IMR-90 (cell line): ENCODE measurements at places on chromosomes 11 and 22.
A peak's percentile ranks its signal among the peaks of the same experiment; 100 is the strongest.

DNA sequence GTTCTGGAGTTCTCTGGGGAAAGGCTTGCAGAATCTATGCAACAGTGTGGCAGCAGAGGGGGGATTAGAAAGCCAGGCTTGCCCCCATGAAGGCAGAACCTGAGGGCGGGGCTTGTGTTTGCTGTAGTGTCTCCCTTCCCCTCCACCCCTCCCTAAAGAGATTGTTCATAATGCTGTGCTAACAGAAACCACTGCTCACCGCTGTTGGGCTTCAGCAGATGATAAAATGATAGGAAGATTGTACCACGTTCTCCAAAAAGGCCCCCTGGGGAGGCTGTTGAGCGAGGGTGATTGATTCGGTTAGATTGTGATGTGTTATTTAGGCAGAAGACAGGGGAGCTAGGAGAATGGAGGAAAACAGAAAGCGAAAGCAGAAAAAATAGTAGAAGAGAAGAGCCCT, 215.2 kb upstream of the NCAM1 start:
- H3K27ac ChIP-seq, result no peak overlapping the region
- DNase-seq, result no peak
- no peaks in the 10 kb centered on the region for H3K27me3 ChIP-seq
- H3K36me3 ChIP-seq, result no peaks in the 10 kb centered on the region

GRCh38 chr11:126111458-126112116, 48.9 kb upstream of the CDON start:
- H3K27ac ChIP-seq, result no peak overlapping the region
- DNase-seq, result no peak
- peaks cover 19% of the 10 kb centered on the region for H3K27me3 ChIP-seq

DNA sequence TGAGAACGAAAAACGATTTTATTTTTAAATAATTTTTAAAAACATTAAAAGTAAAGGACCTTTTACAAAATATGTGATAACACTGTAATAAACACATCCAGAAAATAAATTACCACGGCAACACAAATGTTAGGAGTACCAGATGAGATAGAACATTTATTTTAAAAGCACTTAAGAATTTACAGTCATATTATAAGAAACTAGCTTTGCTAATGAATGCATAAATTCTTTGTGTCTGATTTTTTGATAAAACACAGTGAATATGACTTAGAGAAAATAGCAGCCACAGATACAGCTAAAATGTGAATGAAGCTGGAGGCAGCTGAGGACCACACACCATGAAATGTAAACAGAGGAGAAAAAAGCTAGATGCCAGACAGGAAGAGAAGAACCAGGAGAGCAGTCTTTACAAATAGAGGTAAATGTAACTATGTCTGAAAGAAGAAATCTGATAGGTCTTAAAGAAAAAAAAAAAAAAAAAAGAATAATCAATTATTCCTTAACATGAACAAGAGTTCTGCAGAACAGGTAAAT, 14.6 kb downstream of the CCDC34 start:
- no peak overlapping the region for H3K27ac ChIP-seq
- no peak overlapping the region for H3K4me3 ChIP-seq
- H3K4me1 ChIP-seq, result no peaks in the 10 kb centered on the region
- no peak for DNase-seq
- no peaks in the 10 kb centered on the region for H3K27me3 ChIP-seq

GRCh38 chr11:120215634-120216033, 4.8 kb downstream of the OAF start:
- peaks cover 30% of the 10 kb centered on the region for H3K4me1 ChIP-seq
- H3K4me3 ChIP-seq, result no peak overlapping the region
- no peaks in the 10 kb centered on the region for H3K27me3 ChIP-seq
- no peak overlapping the region for H3K27ac ChIP-seq
- peak; percentile 74 for DNase-seq
- H3K36me3 ChIP-seq, result no peaks in the 10 kb centered on the region

DNA sequence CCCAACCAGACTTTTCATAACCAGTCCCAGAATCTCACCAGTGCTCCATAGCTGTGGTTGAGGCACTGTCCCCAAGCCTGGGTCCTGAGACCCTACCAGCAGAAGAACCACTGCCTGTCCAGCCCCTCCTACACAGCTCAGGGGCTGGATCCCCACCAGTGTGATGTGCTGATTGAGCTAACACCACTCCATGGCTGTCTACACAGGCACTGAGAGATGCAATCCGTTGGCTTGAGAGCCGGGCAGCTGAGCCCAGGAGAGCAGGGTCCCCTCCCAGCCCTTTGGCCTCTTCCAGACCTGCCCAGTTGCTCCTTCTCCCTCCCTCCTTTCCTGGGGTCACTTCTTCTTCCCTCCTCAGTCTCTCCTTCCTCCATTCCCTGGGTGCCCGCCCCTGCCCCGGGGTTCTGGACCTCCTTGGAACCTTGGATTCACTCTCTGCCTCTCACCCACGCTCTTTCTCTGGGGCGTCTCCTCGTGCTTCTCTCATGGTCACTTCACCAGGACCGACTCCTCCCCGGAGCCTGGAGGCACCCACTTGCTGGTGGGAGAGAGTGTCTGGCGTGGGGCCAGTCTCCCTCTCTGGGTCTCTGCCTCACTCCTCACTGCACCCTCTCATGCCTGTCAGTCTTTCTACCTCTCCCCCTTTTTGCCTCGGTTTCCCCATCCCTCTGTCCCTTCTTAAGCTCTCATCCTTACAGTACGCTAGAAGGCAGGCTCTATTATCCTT, 706 bp upstream of the SCYL1 start:
- H3K4me3 ChIP-seq, result peak overlapping the region; percentile 43; the same call in 1 of the 2 replicates
- DNase-seq, result no peak
- H3K4me1 ChIP-seq, result peaks cover 12% of the 10 kb centered on the region
- peaks cover 22% of the 10 kb centered on the region for H3K36me3 ChIP-seq
- peak overlapping the region; percentile 34 for H3K27ac ChIP-seq

- no peak overlapping the region for H3K4me3 ChIP-seq
- peaks cover 37% of the 10 kb centered on the region for H3K27me3 ChIP-seq
- H3K36me3 ChIP-seq, result no peaks in the 10 kb centered on the region
- H3K4me1 ChIP-seq, result no peaks in the 10 kb centered on the region
- DNase-seq, result no peak
These were observed 35.4 kb downstream of the NFAM1 start for GRCh38 chr22:42396621-42397331.

- no peak overlapping the region for H3K27ac ChIP-seq
- DNase-seq, result no peak
- H3K36me3 ChIP-seq, result no peaks in the 10 kb centered on the region
These were observed 104.4 kb downstream of the NAT10 start for GRCh38 chr11:34209809-34210208.

DNA sequence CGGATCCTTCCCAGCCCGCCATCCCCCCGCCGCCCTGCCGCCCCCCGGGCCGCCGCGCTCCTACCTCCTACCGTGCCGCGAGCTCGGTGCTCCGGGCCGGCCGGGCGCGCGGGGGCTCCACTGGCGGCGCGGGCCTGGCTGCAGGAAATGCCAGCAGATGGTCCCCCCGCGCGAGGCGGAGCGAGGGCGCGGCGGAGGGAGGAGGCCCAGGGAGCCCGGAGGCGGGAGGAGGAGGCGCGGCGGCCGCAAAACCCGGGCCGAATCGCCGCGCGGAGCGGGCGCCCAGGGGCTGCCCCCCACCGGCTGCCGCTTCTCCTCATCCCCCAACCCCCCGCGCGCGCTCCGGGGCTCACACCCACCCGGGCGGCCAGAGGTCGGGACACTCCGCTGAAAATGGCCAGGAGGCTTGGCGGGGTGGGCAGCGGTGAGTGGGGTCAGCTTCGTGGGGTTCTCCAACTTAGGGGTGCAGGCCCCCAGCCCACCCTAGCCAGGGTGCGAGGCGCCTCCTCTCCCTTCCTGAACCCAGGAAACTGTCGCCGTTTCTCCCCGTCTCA, at the start of gene OSBPL5:
OSBPL5 (minus strand) TSS at position 159 of the 554 bp plus-strand sequence. CDS start 36,162 bp downstream, outside the sequence.
- no peaks in the 10 kb centered on the region for H3K36me3 ChIP-seq
- H3K27ac ChIP-seq, result peak within 1 kb of the TSS; percentile 66
- no peaks in the 10 kb centered on the region for H3K27me3 ChIP-seq
- H3K4me3 ChIP-seq, result peak within 1 kb of the TSS; percentile 64
- H3K4me1 ChIP-seq, result peaks cover 42% of the 10 kb centered on the region

- peaks cover 2% of the 10 kb centered on the region; the same call in 1 of the 2 replicates for H3K27me3 ChIP-seq
- no peak overlapping the region for H3K27ac ChIP-seq
- no peaks in the 10 kb centered on the region for H3K36me3 ChIP-seq
These were observed 9.2 kb upstream of the CHST1 start for GRCh38 chr11:45674481-45675190.

GRCh38 chr11:70695086-70695960, 297.0 kb downstream of the CTTN start:
- no peaks in the 10 kb centered on the region for H3K27me3 ChIP-seq
- H3K36me3 ChIP-seq, result no peaks in the 10 kb centered on the region
- H3K27ac ChIP-seq, result no peak overlapping the region
- H3K4me1 ChIP-seq, result peaks cover 9% of the 10 kb centered on the region; the same call in 1 of the 2 replicates
- H3K4me3 ChIP-seq, result no peak overlapping the region

DNA sequence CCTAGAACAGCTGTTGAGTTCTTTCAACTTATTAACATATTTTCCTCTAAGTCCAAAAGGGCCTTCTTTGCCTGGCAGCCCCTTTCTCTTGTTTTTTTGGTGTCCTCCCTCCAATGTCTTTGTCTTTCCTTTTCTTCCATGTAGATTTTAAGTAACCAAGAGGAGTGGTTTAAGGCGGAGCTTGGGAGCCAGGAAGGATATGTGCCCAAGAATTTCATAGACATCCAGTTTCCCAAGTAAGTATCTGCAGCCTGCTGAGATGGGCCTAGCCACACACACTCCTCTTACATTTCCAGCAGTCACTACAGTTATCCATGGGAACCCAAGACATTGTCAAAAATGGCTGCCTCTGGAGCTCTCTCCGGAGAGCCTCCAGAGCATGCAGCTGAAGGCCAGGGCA, 4.5 kb upstream of the TMA7B start:
- no peaks in the 10 kb centered on the region for H3K36me3 ChIP-seq
- H3K4me3 ChIP-seq, result no peak overlapping the region
- peaks cover 11% of the 10 kb centered on the region for H3K27me3 ChIP-seq
- H3K27ac ChIP-seq, result no peak overlapping the region
- no peak for DNase-seq

GRCh38 chr22:17656870-17657395, 18.4 kb downstream of the BCL2L13 start:
- peaks cover 31% of the 10 kb centered on the region for H3K36me3 ChIP-seq
- no peak overlapping the region for H3K27ac ChIP-seq
- no peak for DNase-seq
- H3K4me3 ChIP-seq, result no peak overlapping the region
- H3K27me3 ChIP-seq, result no peaks in the 10 kb centered on the region
- no peaks in the 10 kb centered on the region for H3K4me1 ChIP-seq

DNA sequence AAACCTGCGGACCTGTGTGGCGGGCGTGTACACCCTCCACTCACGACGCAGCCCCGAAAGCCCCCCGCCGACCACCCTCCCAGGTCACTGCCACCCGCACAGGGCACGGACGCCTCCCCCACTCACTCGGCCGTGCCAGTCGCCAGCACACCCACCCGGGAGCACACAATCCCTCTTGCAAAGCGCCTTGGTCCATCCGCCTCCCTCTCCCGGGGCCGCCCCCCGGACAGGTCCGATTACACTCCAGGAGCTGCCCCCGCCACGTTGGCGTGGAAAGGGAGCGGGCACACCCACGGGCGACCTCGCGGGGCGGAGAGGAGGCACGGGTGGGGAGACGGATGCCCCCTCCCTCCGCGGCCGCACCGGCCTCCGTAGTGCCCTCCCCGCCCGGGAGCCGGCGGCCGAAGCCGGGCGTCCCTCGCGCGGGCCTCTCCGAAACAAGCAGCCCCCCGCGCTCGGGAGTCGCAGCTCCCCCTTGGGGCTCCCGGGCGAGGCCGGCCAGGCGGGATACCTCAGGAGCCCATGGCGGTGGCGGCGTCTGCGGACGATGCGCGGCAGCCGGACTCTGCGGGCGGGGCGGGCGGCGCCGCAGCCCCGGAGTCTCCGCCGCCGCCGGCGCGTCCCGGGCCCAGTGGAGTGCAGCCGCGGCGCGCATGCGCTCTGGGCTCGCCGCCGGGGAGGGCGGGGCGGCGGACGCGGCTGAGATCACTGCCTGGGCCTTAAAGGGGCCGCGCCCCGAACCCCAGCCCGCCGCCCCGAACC, at the start of gene TMEM184B:
TMEM184B (minus strand) TSS at position 638 of the 762 bp plus-strand sequence. CDS start 25,049 bp downstream, outside the sequence.
- H3K4me1 ChIP-seq, result peaks cover 19% of the 10 kb centered on the region
- H3K27ac ChIP-seq, result peak within 1 kb of the TSS; percentile 97
- H3K36me3 ChIP-seq, result peaks cover 2% of the 10 kb centered on the region; the same call in 1 of the 2 replicates
- no peaks in the 10 kb centered on the region for H3K27me3 ChIP-seq
- DNase-seq, result peak; percentile 58
- H3K4me3 ChIP-seq, result peak within 1 kb of the TSS; percentile 96

DNA sequence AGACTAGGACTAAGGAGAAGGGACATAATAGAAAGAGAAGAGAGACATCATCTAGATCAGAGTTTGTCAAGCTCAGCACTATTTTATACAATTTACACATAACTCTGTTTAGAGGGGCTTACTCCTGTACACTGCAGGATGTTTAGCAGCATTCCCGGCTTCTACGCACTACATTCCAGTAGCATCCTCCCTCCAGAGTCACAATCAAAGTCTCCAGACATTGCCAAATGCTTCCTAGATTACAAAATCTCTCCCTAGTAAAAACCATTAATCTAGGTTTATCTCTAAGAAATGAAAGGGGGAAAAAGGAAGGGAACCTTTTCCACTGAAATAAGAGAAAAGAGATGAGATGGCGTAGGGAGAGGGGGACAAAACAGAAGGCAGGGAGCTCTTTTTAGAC, 4.0 kb downstream of the USP28 start:
- H3K27me3 ChIP-seq, result no peaks in the 10 kb centered on the region
- no peak overlapping the region for H3K27ac ChIP-seq
- DNase-seq, result peak; percentile 1
- H3K4me3 ChIP-seq, result no peak overlapping the region
- peaks cover 4% of the 10 kb centered on the region for H3K36me3 ChIP-seq
- peaks cover 4% of the 10 kb centered on the region; the same call in 1 of the 2 replicates for H3K4me1 ChIP-seq

DNA sequence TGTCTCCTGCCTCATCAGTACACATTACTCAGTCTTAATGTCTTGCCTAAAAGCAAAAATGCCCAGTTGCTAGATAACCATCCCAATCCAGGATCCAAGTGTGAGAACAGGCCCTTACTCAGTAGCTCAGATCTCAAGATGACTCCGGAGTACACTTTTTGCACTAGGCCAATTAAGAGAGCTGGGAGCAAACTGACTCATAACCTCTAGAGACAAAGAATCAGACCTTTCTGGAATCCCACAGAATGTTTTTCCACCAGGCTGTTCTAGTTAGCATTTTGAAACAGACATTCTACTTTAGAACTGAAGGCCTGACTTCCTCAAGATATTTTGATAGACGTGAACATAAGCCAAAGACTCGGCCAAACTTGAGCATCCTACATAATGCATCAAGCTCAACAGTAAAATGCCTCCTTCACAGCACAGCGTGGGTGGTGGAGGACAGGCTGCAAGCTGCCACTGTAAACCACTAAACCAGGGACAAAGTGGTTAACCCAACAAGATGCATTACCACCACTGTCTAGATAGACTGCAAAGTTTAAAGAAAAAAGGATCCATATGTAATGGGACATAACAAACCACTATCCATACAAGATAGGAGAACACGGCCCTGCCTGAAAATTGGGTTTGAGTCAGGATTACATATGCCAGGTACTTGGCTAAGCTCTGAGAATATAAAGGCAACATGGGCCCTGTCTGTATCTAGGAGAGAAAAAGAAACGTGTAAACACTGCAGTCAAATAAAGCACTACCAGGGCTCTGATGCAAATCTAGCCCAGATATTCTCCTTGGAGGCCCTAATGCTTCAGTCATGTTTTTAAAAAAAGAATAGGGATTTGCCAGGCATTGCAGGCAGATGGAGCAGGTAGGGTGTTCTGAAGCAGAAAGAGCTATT, 48.3 kb downstream of the MYH9 start:
- H3K27me3 ChIP-seq, result no peaks in the 10 kb centered on the region
- H3K36me3 ChIP-seq, result peaks cover 82% of the 10 kb centered on the region
- no peak overlapping the region for H3K4me3 ChIP-seq
- peak overlapping the region; percentile 62 for H3K27ac ChIP-seq
